ENCODE measurements at places on chromosomes 16 and 17. TPM values are rescaled to one million over a fixed set of nuclear protein-coding genes. Genes with fewer than 3 reads are reported as not detected.

Gene KRTAP3-2
- not detected for total RNA-seq

Gene PDILT
- total RNA-seq = not detected

Gene KRT28
- not detected for total RNA-seq

DNA sequence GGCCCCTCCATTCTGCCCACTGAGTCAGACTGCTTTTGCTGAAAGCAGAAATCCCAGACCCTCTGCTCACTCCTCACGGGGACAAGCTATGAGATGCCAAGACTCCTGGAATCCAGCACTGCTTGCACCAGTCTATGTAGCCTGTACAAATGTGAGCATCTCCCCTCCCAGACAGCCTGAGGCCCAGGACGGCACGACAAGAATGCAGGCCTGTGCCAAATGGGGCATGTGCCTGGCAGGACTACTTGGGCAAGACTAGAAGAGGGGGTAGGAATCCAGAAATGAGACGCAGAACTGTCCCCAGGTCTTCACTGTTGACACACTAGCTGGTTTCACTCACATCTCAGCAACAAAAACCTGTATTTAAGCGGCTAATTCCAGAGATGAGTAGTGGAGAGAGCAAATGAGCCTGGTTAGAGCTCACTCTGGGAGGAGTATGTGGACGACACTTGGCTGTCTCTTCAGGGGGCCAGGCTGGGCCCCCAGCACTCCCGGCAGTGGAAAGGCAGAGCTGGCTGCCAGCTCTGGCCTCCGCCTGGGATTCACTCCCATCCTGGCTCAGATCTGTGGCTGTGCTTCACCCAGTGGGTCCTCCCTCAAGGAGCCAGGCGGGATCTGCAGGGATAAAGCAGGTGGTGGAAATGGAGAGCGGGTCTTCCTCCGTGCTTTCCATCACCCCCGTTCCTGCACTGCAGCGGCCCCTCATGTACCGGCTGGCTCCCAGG, 2.9 kb upstream of the MYO1C start:
- peak; percentile 25 for DNase-seq

DNA sequence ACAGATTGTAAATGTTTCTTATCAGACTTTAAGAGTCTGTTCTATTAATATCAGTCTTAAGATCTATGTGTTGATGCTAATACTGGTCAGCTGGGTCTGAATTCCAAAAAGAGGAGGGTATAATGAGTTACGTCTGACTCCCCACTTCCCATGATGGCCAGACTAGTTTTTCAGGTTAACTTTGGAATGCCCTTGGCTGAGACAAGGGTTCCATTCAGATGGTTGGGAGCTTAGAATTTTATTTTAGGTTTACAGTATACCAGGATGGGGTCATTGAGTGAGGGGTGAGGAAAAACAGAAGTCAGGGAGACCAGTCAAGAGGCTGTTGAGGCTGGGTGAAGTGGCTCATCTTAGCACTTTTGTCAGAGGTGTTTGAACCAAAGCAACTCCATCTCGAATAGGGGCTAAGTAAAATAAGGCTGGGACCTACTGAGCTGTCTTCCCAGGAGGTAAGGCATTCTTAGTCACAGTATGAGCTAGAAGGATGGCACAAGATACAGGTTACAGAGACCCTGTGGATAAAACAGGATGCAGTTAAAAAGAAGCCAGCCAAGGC, 2.9 kb upstream of the TMEM231 start:
- no peak for DNase-seq

DNA sequence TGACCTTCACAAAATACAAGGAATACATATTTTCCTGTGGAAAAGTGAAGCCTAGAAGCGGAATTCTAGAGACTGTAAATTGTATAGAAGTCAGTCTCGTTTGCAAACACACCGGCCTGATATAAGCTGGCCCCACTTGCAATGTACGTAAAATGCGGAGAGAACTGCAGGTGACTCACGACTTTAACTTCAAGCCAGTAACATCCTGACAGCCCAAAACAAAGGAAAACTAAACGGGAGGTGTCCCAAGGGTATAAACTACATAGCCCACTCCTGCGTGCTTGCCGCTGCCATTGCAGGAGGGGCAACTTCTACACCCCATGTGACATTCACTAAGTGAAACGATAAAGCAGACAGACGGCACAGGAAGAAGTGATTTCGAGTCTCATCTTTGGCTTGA, 101.6 kb downstream of the CYTH1 start:
- no peak for DNase-seq

GRCh38 chr16:70437017-70437581, 1.8 kb downstream of the ST3GAL2 start:
- peak; percentile 89 for DNase-seq

DNA sequence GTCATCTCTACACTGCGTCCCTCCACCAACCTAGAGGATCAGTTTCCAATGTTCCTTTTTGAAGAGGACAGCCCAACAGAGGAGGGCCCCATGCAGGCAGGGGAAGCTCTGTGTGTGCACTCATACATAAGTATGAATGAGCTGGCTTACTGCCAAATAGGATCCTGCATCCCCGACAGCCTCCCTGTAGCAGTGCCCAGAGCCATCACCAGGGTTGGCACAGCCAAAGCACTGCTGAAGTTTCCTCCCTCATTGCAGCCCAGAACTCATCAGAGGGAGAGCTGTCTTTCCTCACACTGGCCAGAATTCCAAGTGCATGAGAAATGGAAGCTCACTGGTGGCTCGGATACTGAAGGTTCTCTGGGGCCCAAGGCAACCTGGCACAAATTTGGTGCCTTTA, 114.4 kb downstream of the ASIC2 start:
- DNase-seq = no peak

GRCh38 chr16:88578446-88579313, 8.5 kb downstream of the ZC3H18 start:
- no peak for DNase-seq

DNA sequence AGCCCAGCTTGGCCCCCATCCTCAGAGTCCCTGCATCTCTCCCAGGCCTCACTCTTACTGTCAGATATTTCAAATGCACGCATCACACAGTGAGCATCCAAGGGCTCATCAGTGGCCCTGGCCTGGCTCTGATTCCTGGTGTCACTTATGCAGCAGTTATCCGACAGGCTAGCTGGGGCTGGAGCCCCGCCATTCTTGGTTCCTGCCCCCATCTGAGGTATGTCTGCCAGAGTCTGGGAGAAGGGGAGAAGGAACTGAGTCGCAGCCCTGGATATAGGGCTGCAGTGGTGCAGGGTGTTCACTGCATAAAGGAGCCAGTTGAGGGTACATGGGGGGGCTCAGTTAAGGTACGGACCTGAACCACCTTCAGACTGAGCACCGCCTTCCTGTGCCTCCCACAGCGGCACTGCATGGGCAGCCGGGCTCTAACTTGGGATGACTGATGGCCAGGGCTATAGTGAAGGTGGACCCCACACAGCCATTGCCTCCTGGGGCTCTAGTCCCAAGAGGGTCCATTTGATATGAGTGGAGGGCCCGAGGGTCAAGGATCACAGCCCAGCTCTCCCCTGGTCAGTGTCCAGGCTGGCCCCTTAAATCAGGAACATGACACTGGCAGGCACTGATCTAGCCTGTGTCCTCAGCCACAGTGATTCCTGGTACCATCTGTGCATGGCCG, 1.8 kb upstream of the RASD1 start:
- no peak for DNase-seq

DNA sequence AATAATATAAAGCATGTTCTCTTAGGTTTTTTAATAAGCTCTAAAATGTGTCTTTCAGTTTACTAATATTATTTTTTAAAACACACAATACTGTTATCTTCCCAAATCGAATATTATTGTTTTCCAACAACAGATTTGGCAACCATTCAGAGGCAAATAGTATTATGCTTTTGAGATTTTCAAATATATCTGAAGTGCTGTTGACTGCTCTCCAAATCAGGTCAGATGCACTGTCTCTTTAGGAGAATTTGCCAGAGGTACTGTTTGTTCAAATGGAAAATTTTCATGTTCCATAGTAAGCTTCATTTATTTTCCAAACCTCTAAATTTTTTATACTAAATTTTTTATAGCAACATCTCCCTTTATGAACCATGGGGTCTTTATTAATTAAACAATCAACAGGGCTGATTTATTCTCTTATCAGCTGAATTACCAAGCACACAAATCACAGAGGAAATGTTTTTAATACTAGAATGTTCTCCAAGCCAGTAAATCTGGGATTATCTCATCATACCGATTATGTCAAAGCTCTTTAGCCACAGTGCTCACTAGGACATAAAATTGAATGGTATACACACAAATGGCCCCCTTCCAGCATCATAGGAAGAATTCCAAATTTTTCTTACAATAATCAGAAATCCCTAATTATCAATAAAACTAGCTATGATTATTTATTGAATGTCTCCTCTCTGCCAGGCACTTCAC, 108.8 kb upstream of the HLF start:
- DNase-seq = no peak

- no peak for DNase-seq
Measured at GRCh38 chr17:66779237-66779606, 55.7 kb upstream of the CACNG5 start.

Data from M059J (cell line).